Cortex of kidney (tissue), 1 donor: ENCODE measurements at places on chromosomes 12 and 14.

DNA sequence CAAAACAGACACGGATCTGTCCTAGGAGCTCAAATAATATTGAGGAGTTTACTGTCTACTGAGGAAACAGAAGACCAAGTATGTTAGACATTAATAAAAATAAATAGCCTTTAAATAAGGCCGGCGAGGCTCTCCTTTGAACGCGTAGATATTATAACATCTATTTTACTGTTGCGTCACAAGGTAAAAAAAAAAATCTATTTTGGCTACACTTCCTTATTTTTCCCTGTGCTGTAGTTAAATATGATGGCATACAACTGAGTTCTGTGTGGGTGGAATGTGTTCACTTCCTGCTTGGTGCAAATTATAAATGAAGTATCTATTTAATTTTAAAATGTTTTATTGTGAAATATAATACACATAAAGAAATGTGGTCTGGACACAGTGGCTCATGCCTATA is 17.2 kb upstream of the RAD52 start:
- DNase-seq = no peak

DNA sequence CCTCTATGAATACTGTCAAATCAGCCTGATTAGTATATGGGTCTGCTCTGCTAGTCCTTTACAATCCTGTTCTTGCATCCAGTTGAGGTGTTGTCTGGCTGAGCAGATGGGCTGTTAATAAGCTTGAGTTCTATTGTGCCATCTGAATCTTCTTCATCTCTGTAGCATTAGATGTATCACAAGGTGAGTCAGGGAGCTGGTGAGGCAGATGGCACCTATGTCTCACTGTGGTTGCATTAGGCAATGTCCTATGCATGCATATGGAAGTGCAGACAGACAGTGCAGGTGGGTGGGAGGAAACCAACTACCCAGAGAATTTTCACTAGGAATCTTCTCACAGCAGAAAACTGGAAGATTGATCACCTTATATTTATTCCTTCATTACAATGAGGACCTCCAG is 165.7 kb upstream of the STXBP6 start:
- no peak for DNase-seq

DNA sequence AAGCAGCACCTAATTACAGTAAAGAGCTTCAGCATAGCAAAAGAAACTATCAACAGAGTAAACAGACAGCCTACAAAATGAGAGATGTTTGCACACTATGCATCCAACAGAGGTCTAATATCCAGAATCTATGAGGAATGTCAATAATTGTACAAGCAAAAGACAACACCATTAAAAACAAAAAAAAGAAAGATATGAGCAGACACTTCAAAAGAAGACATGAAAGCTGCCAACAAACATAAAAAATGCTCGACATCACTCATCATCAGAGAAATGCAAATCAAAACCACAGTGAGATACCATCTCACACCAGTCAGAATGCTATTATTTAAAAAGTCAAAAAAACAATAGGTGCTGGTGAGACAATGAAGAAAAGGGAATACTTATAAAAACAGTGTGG is 273.1 kb downstream of the TMTC2 start:
- DNase-seq = no peak

DNA sequence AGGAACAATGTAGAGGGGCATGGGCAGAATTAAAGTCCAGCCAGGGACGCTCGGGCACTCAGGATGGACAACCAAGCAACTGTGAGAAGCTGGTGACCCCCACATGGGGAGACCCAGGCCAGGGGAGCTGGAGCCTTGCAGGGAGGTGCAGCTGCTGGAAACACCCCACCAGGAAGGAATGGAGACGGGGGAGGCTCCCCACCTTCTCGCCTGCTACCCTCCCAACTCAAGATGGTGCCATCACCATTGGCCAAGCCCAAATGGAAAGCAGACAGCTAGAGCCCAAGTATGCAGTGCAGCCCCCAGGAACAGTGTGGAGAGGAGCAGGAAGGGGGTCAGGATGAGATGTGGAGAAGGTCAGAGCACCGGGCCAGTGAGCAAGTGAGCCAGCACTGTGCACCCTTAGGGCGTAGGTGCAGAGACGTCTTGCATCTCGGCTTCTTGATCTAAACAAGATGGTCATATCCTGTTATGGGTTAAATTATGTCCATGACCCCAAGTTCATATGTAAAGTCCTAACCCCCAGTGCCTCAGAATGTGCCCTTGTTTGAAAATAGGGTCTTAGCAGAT is 159.5 kb downstream of the RIMBP2 start:
- no peak for DNase-seq

- DNase-seq = no peak
These were observed 130.8 kb downstream of the TMX1 start for GRCh38 chr14:51370758-51371386.

DNA sequence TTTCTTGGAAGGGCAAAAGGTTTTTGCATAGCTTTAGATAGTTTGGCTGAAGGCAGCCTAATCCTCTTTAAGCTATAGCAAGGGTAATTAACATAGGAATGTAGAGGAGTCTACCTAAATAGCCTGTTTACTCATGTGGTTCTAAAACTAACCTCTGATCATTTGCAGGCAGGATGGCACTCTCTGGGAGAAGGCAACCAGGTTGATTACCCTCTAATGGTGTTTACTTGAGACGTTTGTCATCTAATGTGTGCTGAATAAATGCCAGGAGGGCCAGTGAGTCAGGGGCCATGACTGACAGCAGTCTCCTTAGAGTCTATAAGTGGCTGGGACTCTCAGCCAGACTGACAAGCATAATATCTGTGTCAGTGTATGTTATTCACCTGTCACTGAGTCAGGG is 286.4 kb downstream of the PCNX1 start:
- no peak for DNase-seq

GRCh38 chr12:75587340-75588106 is 76.1 kb upstream of the KRR1 start:
- no peak for DNase-seq

- no peak for DNase-seq
These were observed 143.1 kb downstream of the PCNX1 start for GRCh38 chr14:71050227-71050823.

DNA sequence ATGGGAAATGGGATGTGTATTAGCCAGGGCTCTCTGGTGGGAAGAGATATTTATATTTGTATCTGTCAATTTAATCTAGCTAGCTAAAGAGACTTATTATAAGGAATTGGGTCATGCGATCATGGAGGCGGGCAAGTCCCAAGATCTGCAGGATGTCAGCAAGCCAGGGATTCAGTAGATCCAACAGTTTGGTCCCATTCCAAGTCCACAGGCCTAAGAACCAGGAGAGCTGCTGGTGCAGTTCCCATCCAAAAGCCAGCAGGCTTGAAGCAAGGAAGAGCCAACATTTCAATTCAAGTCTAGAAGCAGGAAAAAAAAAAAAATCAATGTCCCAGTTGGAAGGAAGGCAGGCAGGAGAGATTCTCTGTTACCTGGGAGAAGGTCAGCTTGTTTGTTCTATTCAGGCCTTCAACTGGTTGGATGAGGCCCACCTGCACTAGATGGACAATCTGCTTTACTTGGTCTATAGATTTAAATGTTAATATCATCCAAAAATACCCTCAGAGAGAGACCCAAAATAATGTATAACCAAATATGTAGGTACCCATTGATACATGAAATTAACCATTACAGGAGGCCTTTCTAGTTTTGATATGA is 60.7 kb upstream of the BCAT1 start:
- DNase-seq = no peak

DNA sequence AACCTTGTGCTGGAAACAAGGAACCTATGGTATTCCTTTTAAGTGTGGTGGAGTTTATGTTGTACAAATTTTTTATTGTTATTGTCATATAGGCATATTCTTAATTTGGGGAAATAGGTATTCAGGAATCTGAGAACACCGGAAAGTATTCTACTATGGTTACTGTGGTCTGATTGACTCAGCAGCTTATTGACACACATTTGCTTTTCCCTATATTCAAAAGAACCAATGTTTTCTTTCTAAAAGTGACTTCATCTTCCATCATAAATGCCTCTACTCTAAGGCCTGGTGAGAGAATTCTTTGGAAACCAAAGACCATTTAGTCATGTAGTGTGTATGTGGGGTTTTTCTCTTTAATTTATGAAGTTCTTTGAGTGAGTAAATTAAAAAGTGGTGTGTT is 474.8 kb downstream of the TMTC2 start:
- no peak for DNase-seq

- DNase-seq = no peak
These were observed 17.1 kb downstream of the POU6F1 start for GRCh38 chr12:51200806-51201205.

DNA sequence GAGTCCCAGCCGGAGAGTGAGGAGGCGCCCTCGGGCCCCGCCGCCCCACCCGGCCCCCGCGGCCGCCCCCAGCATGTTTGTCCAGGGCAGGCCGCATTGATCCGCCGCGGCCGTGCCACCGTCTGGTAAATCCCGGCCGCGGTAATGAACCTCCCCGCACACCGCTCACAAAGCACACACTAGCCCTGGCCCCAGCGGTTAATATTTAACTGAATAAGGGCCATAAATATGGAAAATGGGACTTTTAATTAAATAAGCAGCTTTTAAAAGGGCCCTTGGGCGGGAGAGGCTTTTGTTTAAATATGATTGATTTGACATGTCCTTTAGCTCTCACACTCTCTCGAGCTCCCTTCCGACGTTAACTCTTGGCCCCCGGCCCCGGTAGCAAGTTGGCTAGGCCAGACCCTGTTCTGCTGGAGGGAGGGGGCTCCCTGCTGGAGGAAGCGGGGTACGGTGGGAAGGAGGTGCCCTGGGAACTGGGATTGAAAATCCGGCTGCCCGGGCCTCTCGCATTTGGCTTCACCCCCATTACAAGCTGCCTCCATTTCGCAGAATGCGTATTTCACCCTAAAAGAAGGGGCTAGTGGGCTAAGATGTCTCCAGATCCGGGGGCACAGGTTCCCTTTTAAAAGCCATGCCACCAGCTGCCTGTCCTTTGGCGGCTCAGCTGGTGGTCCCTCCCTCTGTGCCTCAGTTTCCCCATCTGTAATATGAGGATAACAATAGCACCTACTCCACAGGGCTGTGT is 199.8 kb downstream of the RBM19 start:
- DNase-seq = no peak

DNA sequence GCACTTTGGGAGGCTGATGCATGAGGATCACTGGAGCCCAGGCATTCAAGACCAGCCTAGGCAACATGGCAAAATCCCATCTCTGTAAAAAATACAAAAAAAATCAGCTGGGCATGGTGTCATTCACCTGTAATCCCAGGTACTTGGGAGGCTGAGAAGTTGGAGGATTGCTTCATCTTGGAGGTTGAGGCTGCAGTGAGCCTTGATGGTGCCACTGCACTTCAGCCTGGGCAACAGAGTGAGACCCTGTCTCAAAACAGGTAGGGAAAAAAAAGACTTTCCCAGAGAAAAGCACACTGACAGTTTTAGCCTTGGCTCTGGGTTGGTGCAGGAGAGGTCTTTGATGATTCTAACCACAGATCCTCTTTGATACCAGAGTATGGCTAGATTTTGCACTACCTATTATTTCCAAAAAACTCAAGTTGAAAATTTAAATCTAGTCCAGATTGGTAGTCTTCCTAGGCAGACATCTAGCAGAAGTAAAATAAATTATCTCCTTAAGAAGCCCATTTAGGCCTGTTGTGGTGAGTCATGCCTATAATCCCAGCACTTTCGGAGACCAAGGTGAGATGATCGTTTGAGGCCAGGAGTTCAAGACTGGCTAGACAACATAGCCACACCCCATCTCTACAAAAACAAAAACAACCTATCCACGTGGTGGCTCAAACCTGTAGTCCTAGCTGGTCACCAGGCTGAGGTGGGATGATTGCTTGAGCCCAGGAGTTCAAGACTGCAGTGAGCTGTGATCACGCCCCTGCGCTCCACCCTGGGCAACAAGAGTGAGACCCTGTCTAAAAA is 18.6 kb downstream of the LARP4 start:
- no peak for DNase-seq

DNA sequence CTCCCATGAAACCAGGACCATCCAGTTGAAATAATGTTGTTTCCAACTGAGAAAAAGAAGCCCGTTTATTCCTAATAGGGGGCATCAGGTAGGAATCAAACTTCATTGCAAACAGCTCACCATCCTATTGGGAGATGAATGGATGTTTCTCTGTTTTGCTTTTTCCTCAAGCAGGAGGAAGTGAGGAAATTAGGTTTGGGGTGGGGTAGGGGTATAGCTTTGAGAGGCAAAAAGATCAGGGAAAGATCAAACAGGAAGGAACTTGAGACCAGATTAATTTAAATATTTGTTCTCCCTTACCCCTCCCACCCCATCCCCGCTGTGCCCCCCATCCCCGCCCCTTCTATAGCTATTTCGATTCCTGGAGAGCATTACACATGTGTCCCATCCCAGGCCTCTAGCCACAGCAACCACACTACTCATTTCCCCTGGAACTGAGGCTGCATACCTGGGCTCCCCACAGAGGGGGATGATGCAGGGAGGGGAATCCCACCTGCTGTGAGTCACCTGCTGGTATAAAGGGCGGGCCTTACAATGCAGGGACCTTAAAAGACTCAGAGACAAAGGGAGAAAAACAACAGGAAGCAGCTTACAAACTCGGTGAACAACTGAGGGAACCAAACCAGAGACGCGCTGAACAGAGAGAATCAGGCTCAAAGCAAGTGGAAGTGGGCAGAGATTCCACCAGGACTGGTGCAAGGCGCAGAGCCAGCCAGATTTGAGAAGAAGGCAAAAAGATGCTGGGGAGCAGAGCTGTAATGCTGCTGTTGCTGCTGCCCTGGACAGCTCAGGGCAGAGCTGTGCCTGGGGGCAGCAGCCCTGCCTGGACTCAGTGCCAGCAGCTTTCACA is at the start of gene IL23A:
IL23A (plus strand) TSS at position 577 of the 850 bp plus-strand sequence; CDS start at position 738, 161 bp downstream.
- no peak for DNase-seq
